ENCODE measurements at places on chromosomes 16 and 17.

GRCh38 chr17:59331929-59332748, 684 bp downstream of the YPEL2 start:
- DNase-seq, result peak; percentile 24

DNA sequence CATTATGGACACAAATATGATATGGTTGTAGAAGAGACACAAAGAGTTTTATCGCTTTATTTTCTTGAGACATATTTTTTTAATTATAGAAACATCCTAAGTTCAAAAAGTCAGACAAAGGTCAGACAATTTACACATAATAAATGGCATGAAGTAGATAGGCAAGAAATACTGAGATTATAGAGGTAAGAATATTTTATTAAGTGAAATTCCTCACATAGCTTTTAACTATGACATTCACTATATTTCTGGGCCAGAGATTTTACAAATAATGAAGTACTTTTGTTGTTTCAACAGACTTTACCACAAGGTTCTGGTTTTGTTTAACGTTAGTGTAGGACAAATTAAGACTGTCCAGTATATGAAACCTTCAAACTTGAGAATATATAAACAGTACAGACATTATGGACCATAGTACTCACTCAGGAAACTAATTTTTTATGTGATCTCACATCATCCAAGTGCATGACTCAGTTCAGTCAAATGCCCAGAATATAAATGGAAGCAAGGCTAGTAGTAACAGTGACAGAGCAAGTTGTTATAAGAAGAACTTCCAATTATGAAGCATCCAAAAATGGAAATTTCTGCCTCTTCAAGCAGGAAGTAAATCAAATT, 394.8 kb downstream of the KCNJ2 start:
- DNase-seq, result no peak

DNA sequence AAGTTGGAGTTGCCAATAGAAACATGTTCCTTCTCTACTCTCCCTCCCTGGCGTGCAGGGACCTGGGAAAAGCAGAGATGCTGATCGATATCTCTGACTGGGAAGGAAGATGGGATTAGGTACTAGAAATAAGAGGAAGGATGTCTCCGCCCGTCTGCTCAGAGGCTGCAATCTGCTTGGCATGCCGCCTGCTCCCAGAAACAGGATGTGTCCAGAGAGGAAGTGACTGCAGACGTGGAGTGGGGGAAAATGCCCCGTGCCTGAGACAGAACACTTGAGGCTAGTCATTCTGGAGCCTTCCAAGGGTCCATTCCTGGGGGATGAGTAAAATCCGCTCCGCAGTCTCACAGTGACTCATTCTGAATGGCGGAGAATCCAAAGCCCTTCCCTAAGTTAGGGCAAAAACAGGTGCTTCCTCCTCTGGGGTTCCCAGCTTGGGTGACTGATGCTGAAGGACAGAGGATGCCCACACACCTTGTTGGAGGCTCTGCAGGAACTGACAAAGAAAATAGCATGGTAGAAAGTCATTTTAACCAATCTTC, 45.0 kb upstream of the SMURF2 start:
- no peak for DNase-seq

- no peak for DNase-seq
Observed at GRCh38 chr17:7024402-7024785, 1.5 kb downstream of the BCL6B start.

GRCh38 chr17:64498308-64499203, 1.7 kb upstream of the POLG2 start:
- no peak for DNase-seq

DNA sequence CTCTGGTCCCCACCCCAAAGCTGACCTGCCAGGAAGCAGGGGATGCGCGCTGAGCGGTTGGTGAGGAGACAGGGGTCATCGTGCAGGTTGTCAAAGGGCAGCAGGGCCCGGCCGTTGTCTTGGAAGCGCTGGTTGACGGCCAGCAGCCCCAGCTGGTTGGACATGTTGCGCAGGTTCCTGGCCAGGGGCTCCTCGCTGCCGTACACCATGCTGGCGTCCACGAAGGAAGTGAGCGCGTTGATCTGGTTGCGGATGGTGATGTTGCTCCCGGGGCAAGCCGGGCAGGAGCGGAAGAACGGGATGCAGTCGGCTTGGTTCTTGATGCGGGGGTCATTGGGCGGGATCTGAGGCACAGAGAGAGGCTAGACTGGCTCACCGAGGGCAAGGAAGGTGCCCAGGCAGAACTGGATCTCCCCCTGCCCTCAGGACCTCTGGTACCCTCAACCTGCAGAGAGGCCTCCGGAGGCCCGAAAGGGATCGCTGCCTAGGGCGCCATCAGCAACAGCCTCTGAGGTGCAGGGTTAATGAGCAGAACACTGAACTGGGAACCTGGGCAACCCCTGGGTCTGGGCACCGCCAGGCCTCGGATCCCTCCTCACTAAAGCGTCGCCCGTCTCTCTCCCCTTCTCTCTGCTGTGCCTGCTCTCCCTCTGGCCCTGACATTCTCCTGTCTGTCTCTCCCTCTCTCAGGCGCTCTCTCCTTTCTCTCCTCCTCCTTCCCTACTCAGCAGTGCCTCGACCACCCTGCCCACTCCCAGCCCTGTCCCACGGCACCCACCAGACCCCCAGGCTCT, 2.7 kb downstream of the MPO start:
- DNase-seq, result no peak

DNA sequence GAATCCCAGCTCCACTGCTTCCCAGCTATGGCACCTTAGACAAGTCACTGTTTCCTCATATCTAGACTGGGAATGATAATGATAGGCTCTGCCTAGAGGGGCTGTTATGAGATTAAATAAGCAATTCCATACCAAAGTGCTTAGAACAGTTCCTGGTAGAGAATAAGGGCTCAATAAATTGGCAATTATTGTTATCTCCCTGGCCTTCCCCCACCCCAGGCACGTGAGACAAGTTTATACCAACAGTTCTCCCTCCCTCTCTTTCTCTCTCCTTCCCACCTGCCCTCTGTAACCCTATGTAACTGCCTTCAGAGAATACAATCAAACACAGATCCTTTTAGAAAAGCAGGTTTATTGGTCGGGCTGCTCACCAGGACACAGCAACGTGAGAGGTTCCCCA, 13.9 kb upstream of the STAT3 start:
- no peak for DNase-seq

DNA sequence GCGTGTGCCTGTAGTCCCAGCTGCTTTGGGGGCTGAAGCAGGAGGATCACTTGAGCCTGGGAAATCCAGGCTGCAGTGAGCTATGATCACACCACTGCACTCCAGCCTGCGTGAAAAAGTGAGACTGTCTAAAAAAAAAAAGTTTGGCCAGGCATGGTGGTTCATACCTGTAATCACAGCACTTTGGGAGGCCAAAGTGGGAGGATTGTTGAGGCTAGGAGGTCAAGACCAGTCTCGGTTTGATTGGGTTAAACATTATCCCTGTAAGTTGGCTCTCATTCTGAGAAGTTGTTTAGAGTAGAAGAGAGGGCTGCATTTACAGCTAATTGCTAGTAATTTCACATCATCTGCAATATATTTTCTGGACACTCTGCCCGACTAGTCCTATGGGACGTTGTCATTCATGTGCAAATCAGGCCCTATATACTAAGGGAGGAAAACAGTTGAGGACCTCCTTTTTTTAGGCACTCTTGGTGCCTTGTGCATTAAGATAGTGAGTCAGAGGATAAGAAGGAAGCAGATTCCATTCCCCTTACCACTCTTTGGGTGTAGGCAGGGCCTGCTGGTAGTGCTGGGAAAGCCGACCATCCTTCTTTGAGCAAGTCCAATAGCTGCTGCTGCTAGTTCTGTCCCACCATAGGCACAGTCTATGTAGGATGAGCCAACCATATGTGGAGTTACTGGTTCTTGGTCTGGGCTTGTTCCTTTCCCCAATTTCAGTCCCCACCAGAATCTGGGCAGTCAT, 18.7 kb downstream of the HMOX2 start:
- no peak for DNase-seq
